Myocyte (in vitro differentiated cells): ENCODE measurements at places on chromosomes 12 and 14. TPM values are rescaled to one million over a fixed set of nuclear protein-coding genes. Genes with fewer than 3 reads are reported as not detected.
A peak's percentile ranks its signal among the peaks of the same experiment; 100 is the strongest.

Gene ACSM4
- total RNA-seq = not detected in 2 replicates

Gene LRRC43
- not detected in 2 replicates for total RNA-seq

Gene SMCO2
- not detected in 2 replicates for total RNA-seq

Gene SLC38A4
- 3.9 and 4.1 TPM in 2 replicates for total RNA-seq

Gene GLIPR1L1
- total RNA-seq = not detected in 2 replicates

GRCh38 chr12:75704664-75705063 lies 193.3 kb upstream of the KRR1 start:
- DNase-seq = peak; percentile 21

GRCh38 chr12:59403259-59403932 lies 192.4 kb upstream of the SLC16A7 start:
- peak; percentile 83 for DNase-seq

GRCh38 chr12:78674311-78675090 lies 190.1 kb upstream of the SYT1 start:
- DNase-seq = peak; percentile 51

- DNase-seq = no peak
Observed at GRCh38 chr14:23577710-23578392, 739 bp downstream of the JPH4 start.

- DNase-seq = no peak
Observed at GRCh38 chr14:97532052-97532451, 734.9 kb downstream of the VRK1 start.

GRCh38 chr12:63968673-63969072 lies 124.2 kb downstream of the SRGAP1 start:
- DNase-seq = no peak

GRCh38 chr12:96036765-96037455 lies 1.5 kb upstream of the LTA4H start:
- peak; percentile 79 for DNase-seq

GRCh38 chr12:104177663-104178501 lies 37.7 kb upstream of the TXNRD1 start:
- DNase-seq = peak; percentile 82

GRCh38 chr12:52568111-52568510 lies 5.5 kb downstream of the KRT74 start:
- DNase-seq = no peak

DNA sequence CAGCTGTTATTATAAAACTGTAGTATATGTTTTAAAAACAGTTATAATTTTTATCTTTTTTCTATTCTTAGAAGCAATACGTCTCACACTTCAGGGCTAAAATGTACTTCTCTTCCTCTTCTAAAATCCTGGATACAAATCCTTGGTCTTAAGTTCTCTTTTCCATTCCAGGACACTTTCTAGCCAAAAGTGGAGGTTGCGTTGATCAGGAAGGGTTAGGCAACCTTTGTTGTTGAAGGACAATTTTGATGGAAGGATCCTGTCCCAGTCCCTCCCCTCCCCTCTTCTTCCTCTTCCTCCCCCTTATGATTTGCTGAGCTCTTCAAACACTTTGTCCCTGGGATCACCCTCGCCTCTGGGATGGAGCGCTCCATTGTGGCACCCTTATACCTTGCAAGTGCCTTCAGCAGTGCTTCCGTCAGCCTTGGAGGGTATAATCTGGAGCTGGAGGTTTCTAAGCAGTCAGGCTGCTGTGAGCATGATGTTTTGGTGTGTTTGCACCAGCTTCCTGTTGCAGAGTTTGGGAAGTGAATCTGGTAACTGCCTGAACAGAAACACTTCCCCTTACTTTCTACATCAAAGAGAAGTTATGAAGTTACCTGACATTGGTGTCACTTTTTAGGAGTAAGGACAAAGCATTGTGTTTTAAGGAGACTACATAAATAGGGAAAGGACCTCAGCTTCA lies 87.4 kb upstream of the SLC38A2 start:
- DNase-seq = no peak

DNA sequence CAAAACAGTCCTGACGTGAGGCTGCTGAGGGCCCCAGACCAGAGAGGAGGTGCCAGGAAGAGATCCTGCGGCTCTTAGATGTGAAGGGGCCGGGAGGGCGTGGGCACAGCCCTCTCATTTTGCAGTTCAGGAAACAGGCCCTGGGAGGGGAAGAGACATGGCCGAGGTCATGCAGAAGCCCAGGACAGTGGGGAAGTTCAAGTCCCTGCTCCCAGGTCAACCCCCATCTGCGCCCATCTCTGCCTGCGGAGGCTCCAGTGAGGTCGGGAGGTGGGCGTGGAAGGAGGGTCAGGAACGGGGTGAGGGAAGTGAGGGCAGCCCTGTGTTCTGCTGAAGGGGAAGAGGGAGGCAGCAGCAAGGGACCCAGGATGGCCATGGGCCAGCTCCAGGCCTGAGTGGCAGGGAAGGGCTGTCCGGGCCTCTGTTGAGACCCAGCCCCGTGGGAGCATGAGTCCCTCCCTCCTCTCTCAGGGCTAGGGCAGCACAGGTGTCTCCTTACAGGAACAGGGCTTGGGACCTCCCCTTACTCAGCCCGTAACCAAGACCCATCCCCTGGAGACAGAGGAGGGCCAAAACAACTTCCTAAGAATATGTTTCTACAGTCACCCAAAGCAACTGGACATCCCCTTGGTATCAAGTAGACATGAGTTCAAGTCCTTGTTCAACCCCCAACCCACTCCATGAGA lies 90.8 kb downstream of the LGMN start:
- DNase-seq = no peak

- DNase-seq = peak; percentile 64
Observed at GRCh38 chr14:49769171-49769570, 1.2 kb downstream of the KLHDC2 start.

- no peak for DNase-seq
Observed at GRCh38 chr12:49058366-49059044, 2.1 kb downstream of the KMT2D start.

DNA sequence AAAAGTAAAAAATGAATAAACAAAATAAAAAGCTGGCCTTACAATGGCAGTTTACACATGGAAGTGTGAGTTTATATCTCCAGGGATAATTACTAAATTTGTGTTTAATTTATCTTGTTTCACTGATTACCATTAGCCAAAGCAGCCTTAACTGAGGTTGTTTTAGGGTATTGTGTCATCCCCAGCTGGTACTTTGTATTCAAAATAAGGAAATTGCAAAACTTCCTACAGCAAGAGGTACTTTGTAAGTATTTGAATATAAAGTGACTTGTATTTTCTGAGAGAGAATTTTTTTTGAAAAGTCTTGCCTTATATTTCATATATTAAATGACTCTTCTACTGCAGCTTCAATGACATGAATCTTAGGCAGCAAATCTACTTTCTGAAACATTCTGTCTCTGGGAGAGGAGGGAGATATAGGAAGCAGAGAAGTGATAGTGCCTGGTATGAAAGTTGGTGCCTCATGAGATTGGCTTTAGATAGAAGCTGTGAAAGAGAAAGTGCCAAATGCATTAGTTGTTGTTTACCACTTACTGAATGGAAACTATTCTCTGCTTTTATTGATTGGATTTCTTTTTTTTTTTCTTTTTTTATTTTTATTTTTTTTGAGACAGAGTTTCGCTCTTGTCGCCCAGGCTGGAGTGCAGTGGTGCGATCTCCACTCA lies 6.7 kb downstream of the FNTB start:
- no peak for DNase-seq

DNA sequence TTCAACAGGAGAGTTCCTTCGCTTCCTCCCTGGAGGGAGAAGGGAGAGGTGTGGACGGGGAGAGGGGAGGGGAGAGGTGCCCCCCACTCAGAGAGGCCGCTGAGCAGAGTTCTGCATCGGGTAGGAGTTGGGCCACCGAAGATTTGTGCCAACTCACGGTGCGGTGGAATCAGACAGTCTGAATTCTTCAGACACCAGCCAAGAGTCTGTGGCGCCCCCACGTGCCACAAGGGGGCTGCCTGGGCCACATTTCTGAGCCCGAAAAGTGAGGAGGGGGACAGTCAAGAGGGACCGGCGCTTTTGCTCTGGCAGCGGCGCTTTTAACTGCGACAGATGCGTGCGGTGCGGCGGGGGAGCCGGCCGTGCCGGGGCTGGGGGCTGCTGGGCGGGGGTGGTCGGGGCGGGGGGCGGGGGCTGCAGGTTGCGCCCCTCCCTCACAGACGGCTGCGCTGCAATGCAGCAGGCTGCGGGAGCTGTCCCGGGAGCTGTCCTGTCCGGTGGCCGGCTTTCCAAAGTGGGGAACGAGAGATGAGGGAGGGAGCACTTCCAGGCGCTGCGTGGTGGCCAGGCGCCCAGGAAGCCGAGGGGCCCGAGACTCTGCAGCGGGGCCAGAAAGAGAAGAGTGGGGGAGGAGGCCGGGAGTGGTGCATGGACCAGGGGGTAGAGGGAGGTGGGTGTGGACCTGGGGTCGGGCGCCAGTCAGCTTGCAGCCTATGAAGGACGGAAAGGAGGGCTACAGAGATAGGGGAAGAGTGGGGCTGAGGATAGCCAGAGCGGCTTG lies 975 bp upstream of the RTL1 start:
- DNase-seq = no peak

GRCh38 chr12:133156125-133156690 lies 25.1 kb upstream of the ZNF268 start:
- DNase-seq = no peak

DNA sequence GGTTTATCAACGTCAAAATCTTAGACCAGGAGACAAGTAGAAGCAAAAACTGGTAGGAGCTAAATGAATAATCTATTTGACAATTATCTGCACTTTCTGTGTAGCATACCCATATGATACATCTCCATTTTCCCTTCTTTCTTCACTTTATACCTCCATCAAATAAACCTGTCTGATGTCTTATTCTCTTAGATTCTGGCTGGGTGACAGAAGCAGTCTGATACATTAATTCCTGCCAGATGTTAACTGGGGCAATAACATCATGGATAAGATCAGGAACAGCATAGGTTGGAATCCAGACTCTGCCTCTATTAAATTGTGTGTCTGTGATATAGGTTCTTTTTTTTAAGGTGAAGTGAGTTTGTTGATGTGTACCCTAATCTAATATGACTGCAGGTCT lies 11.7 kb upstream of the RERG start:
- DNase-seq = no peak

DNA sequence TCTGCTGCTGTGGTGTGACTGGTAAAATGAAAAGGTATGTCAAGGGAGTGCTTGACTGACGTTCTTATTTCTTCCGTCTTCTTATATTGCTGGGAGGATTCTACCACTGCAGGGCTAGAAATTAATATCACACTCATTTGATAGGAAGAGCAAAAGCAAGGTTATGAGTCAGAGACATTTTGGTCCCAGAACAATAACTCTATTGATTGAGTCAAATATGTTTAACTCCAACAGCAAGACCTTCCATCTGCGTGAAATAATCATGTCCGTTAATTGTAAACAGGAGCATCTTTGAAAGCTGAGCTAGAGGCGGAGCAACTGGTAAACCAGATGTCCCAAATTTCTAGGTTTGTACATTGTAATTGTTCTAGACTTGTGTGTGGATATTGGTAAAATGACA lies 1293.6 kb downstream of the AACS start:
- DNase-seq = no peak
